CMK (cell line): ENCODE measurements at places on chromosomes 12 and 14.

- DNase-seq = no peak
Observed at GRCh38 chr14:22341049-22341448, 248.0 kb downstream of the DAD1 start.

GRCh38 chr12:1103632-1104031 is 112.6 kb downstream of the ERC1 start:
- no peak for DNase-seq

DNA sequence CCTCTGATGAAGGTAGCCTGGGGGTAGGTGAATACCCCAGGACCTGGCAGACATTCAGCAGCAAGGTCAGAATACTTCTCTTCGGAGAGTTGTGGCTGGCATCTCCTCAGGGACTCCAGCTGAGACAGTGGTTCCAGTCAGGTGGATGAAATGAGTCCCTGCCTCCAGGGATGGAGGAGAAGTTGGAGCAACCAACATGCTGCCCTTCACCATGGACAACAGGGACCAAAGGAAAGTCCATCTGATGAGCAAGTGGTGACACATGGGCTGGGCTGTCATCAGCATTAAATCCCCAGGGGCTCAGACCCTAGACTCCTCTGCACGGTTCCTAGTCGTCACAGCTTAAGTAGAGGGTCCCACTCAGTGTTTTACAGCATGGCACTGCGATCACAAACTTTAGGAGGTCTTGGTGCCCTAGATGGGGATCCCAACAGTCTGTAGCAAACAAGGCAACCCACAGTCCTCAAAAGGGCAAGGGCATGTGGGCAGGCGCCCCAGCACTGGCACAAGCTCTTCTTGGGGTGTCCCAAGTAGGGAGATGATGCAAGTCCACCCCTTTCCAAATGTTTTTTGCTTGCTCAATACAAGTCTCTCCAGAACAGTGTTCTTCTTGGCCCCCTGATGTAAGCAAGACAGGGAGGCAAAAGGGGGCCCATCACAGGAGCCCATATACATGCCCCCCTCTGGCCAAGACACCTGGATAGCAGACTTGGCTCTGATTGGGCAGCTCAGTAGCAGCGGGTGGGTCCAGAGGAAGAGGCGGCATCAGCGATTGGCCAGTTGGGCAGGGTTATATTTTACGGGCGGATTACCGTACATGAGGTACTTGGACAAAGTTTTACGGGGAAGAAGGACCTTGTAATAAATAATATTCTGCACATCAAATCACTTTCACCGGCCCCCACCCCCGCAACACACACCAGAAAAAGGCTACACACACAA is 10.8 kb upstream of the CDH24 start:
- DNase-seq = no peak

DNA sequence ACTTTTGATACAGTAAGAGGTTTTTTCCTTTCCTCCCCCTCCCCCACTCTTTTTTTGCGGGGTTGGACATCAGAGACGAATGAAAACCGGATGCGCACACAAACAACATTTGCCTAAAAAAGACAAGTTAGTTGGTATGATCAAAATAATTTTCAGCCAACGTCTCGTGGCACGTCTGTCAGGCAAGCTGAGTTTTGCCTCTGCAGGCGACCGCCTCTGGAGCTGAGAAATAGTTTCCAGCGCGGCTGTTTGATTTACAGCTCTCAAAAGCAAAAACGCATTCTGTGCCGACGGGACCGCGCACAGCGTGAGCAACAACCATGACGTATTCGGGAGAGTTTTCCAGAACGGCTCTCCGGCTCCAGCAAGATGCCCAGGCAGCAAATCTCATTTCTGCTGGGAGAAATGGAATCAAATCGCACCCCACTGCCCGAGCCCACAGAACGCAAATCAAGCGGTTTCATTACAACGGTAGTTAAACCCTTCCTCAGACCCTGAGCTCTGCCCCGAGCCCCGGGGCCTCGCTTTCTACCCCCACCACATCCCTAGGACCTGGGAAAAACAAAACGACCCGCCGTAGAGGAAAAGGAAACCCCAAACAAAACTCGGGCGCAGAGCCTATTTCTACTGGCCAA is 14.2 kb upstream of the CALM1 start:
- no peak for DNase-seq

DNA sequence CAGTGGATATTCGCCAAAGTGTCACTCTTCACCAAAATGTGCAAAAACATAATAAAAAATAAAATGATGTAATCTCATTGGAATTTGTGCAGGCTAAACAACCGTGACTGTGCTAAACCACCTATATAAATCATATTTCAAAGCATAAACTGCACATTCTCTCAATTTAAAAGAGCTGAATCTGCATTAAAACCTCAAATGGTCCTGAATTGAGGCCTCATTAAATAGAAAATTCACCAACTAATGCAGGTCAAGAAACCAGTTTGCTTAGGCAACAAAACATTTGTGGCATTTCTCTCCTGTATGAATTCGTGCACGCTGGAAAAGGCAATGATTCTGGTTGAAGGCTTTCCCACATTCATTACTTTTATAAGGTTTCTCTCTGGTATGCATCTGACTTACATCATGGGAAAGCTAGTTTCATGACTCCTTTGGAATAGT is 80.1 kb upstream of the IFNG-AS1 start:
- no peak for DNase-seq
